Activated naive CD4-positive, alpha-beta T cell (primary cell): ENCODE measurements at places on chromosomes 5 and 9.

DNA sequence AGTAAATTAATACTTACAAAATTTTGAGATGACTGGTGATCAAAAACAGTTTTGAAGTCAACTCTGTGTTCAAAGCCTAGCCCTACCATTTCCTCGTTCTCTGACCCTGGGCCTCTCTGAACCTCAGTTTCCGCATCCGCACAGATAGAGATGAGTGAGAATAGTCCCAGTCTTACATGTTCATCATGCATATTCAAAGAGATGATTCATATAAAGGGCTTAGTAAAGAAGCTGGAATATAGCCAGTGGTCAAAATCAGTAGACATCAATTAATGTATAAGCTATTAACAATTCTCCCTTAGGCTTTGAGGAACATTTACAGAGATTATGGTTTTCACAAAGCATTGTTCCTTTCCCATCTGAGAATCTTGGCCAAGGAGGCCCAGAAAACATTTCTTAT is 250.6 kb downstream of the SPOCK1 start:
- no peak for DNase-seq

DNA sequence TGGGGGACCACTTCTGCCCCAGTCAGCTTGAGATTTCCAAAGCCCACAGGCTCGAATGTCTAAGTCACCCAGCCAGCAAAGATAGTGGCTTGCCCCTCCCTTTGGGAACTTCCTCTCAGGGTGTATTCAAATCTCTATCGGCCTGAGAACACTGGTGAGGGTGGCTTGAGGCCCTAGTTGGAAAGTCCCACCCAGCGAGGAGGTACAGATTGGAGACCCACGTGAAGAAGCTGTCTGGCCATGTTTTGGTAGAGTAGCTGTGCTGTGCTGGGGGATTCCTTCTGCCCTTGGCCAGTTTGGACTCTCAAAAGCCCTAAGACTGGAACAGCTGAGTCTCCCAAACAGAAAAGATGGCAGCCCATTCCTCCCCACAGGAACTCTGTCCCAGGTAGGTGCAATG is 172.7 kb upstream of the RIOK2 start:
- DNase-seq, result no peak

- no peak for DNase-seq
Measured at GRCh38 chr9:477193-477592, 262.5 kb downstream of the DOCK8 start.

DNA sequence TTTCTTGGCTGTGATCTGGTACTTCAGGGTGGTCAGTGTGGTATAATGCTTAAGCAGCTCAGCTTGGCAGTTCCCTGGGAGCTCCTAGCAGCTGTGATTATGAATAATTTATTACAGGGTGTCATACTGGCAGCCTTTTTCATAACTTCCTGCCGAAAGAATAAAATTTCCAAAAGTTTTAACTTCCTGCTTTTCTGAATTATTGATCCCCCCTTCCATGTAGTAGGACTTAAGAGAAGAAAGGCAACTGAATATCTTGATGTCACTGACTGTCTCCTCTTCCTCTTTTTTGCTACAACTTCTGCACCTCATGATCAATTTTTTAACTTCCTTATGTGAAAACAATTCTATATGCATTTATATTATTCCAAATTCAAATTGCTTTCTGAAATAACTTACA is 74.3 kb upstream of the SPEF2 start:
- no peak for DNase-seq

DNA sequence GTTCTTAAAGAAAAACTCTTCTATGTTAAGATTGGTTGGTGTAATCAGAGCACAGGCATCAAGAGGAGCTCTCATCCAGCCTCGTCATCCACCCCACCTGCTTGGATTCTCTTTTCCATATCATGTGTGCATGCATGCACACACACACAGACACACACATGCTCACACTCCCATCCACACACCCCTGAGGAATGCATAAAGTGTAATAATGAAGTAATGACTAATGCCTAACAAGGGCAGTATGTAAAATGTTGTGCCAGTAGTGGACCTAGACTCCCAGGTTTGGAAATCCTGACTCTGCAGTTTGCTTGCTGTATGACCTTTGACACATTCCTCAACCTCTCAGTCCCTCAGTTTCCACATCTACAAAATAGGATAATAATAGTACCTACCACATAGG is 280.0 kb upstream of the ANKRD55 start:
- DNase-seq, result no peak
